ENCODE measurements at places on chromosomes 5 and 9.

- no peak for DNase-seq
Measured at GRCh38 chr9:20353524-20353923, 268.8 kb downstream of the MLLT3 start.

GRCh38 chr5:13664377-13664776 lies 280.1 kb downstream of the DNAH5 start:
- DNase-seq: no peak

DNA sequence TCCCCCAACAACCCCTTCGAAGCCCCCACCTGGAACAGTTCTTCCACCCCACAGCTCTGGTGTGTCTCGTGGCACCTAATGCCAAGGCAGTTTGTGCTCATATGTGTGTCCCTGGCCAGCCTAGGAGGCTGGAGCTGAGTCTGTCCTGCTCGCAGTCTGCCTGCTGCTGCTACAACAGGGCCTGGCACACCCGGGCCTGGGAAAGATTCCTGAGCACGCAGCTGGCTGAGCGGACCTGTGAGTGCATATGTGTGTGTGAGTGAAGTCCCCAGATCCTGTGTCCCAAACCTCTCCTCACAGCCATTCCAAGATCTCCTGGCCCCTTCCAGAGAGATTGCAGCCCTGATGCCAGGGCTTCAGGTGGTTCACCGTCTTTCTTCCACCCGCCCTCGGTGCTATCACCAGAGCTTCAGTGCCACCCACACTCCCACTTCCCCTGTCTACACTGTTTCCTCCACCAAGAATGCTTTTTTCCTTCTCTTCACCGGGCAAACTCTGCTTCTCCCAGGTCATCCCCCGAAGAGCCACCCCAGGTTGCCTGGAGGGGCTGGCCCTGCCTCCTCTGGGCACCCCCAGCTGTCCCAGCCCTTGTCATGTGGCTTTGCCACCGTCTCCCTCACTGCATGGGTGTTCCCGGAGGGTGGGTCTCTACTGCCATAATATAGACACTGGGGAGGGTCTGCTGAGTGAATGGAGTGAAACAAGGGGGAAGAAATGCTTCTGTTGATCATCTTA lies 28.4 kb downstream of the LMX1B start:
- DNase-seq: no peak

GRCh38 chr9:14186096-14186495 lies 127.8 kb downstream of the NFIB start:
- no peak for DNase-seq

DNA sequence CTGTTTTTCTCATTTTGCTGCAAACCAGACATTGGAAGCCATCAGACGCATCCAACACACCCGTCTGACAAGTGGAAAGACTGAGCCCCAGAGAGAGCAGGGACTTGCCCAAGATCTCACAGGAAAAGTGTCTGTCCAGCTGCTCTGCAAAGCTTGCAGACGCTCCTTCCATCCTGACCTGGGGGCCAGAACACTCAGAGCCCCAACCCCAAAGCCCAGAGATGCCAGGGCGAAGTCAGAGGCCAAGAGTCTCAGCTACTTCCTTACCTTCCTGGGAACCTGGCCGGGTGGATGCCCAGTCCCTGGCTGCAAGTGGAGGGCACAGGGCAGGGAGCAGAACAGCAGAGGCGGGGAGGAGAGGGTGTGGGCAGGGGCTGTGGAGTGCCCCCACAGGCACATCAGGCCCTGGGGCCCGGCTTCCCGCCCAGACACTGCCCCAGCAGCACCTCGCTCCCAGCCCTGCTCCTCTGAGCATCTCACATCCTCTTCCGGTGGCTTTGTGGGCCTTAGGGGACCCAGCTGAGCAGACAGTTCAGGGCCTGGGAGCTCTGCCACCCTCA lies 9.7 kb upstream of the RALGDS start:
- DNase-seq: no peak

DNA sequence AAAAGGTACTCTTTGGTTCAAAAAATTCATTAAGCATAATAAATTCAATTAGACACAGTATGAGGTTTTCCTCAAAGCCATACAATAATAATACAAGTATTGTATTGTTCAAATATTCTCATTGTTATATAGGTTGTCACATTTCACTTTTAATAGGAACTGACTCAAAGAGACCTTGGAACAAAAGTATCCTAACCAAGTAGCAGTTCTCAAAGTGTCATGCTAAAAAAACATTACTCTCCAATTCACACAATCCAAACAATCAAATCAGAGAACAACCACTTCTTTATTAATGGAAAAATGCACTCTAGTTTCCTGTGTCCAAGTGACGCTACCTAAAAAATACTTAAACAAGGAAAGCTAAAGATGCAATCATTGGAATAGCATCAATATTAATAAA lies 115.4 kb downstream of the DENND1A start:
- DNase-seq: no peak

DNA sequence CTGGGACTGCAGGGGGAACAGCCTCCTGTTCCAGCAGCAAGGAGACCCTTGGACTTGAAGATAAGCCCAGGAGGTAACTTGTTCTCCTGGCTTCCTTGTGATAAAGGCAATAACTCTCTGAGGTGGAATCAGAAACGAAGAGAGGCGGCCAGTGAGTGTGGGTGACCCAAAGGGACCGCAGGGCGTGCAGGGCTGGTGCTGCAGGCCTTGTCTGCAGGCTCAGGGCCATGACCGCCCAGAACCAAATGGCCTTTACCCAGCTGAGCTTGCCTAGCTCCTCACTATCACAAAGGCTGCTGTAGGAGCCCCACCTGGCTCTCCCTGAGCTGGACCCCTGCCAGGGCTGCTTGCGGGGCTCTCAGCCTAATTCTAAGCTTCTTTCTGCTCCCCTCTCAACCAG lies 72.5 kb downstream of the NDFIP1 start:
- DNase-seq: no peak

- no peak for DNase-seq
Measured at GRCh38 chr5:39452846-39453245, 28.1 kb upstream of the DAB2 start.

GRCh38 chr9:95307538-95307937 lies 10.0 kb downstream of the FANCC start:
- no peak for DNase-seq

- no peak for DNase-seq
Measured at GRCh38 chr5:114612406-114612805, 250.5 kb downstream of the KCNN2 start.

GRCh38 chr9:68913054-68913453 lies 100.9 kb downstream of the PRKACG start:
- no peak for DNase-seq

DNA sequence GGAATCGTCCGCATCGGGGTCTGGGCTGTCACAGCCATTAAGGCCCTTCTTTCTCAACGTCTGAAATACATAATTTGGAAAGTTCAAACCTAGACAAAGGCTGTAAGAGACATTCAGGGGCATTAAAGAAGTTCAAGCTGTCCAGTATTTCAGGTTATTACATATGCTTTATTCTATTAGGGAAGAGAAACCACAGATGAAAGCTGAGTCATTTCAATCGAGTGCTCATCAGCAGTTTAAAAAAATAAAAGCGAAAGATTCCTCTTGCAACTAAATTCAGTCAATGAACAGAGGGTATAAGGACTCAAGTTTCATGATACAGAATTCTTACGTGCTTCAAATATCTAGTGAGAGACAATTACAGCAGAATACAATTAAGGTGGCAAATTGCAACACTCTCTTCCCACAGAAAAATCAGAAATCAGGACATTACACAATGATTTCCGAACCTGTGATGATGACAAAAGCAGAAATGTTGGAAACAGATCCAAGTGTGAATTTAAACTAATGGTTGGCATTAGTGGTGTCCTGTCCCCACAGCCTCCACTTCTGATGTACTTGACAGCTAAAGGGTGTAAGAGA lies 121.6 kb downstream of the MEF2C start:
- no peak for DNase-seq

- no peak for DNase-seq
Measured at GRCh38 chr5:67045816-67046740, 150.5 kb downstream of the CD180 start.

- DNase-seq: no peak
Measured at GRCh38 chr5:94173100-94173499, 431.7 kb upstream of the POU5F2 start.

GRCh38 chr5:168039039-168039438 lies 252.4 kb upstream of the WWC1 start:
- no peak for DNase-seq

DNA sequence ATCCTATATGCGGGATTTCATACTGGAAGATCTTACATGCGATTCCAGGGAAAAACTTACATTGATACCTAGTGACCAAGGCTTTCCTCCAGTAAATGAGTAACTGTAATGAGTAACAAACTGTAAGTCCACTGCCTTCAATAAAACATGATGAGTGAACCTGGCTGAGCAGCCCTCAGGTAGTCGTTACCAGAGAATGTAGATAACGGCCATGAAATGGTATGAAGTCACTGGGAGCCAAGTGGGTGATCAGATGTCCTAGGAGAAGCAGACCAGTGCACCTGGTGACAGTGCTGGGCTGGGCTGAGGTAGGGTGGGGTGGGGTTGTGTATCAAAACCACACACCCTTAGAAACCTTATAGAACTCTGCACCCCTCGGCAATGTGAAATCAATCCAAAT lies 203.6 kb downstream of the ALDH1A1 start:
- no peak for DNase-seq

DNA sequence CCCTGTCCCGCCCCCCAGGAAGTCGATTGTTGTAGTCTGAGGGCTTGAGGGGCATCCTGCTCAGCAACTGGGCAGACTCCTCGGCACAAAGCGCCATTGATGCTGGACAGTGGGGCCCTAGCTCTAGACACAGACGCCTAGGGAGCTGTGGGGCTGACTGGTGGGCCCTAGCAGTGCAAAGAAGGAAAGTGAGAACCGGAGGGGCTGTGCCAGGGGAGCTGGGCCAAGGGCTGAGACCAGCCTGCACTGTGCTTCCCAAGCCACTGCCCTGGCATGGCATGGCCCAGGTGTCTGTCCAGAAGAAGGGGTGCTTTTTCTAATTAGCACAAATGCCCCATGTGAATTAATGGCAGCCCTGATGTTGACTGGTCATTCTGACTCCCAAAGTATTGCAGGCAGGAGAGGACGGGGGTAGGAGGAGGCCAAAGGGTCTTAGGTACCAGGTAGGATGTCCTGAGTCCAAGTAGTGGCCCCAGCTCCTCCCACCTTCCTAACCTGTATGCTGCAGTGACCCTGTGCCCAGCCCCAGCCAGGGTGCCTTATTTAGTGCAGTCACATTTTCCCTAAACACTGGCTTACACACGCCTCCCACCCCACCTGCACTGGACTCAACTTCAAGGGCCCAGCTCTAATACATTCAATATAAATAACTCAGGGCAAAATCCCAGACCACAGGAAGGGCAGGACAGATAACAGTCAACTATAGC lies 15.9 kb downstream of the TCF7 start:
- DNase-seq: no peak

DNA sequence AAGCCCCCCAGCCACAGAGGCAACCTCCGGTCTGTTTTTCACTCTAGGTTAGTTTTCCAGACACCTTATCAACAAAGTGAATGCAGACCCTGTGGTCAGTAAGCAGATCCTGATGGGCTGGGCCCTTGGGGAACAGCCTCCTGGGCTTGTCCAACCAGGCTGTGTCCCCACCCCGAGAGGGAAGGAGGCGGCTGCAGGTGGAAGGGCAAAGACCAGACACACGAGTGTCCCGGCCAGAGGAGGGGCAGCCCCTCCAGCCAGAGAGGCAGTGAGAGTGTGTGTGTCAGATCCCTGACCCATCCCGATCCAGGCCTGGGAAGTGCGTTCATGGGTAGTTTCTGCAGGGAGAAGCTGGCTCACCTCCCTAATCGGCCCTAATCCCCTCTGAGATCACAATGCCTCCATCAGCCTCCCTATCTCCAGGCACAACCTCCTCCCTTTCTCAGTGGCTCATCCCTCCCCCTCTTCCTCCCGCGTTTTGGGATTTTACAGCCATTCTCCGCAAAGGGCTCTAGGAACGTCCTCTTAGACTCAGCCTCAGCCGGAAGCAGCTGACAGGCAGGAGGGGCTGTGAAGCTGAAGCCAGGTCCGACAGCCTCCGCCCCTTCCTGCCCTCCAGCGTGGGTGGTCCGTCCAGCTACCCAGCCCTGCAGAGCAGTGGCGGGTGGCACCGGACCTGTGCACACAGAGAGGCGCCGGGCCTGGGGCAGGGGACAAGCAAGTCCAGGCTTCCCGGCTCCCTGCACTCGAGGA lies 9.7 kb downstream of the SLC12A7 start:
- DNase-seq: no peak

GRCh38 chr9:130448035-130448624 lies 3.4 kb downstream of the ASS1 start:
- no peak for DNase-seq

- no peak for DNase-seq
Measured at GRCh38 chr5:135596157-135596763, 17.5 kb upstream of the CXCL14 start.

GRCh38 chr9:11872471-11872870 lies 820.7 kb upstream of the TYRP1 start:
- no peak for DNase-seq

- DNase-seq: no peak
Measured at GRCh38 chr5:8944005-8944404, 601.9 kb downstream of the SEMA5A start.

DNA sequence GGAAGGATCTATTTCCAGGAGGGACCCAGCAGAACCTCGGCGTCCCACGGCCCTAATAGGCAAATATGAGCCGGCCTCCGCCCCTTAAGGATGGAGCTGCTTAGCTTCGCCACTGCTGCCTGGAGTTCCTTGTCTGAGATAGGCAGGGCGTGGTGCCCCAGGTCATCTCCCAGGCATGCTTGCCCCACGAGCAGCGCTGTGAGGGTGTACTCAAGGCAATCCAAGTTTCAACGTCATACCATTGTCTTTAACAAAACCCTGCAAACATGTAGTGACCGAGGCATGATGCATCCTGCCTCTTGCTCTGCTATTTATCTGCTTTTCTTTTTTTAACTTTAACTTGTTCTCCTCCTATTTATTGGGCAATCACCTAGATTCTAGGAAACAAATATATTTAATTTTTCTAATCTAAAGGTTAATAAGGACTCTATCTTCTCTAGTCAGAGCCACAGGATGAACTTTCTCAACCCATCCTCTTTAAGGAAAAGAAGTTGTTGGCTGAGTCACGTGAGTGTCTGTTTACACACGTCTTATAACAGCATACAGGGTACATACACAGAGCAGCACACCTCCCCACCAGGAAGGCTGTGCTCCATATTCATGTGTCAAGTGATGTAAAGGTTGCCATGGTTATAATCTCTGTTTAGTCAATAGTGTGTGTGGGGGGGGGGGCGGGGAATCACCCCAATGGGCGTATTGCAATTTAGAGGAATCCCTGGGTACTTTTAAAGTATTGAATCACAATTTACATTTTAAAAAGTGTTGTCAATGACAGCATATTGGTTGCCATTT lies 27.3 kb upstream of the ZSWIM6 start:
- DNase-seq: no peak

GRCh38 chr5:176621661-176622079 lies 8.7 kb downstream of the SNCB start:
- DNase-seq: no peak

- DNase-seq: no peak
Measured at GRCh38 chr9:97365634-97366033, 46.3 kb upstream of the TDRD7 start.

- DNase-seq: no peak
Measured at GRCh38 chr9:109476642-109477257, 21.4 kb downstream of the PTPN3 start.
